ENCODE measurements at places on chromosomes 5 and 9.

DNA sequence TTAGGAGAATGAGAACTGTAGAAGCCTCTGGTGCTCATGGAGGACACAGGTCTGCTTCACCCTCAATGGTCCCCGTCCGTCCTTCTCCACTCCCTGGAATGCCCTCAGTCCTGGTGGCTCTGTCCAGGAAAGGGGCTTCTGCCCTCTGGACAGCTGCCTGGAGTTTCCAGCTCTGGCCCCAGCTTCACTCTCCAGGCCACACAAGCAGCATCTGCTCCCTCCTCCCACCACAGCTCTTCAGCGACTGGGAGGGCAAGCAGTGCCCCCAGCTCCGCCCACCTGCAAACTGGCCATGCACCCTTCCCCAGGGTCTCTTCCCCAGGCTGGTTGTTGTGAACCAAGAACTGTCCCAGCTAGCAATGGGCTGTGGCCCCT lies 4.7 kb downstream of the SARDH start:
- no peak for DNase-seq

GRCh38 chr5:96111080-96111756 lies 149.6 kb upstream of the ELL2 start:
- no peak for DNase-seq

DNA sequence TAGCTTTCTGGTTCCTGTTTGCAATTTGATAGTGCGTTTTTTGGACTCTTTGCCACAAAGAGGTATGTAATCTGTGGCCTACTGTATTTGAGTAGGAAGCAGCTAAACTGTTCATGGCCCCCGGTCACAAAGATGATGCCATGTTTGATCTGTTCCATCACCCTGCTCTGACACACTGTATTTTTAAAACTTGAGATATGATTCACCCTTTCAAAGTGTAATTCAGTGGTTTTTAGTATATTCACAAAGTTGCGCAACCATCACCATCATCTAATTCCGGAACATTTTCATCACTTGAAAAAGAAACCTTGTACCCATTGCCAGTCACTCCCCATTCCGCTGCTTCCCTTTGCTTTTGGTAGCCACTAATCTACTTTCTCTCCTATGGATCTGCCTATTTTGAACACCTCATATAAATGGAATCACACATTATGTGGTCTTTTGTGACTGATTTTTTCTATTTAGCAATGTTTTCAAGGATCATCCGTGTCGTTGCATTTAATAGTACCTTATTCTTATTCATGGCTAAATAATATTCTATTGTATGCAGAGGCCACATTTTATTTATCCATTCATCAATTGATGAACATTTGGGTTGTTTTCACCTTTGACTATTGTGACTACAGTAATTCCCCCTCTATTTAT lies 141.6 kb downstream of the NR3C1 start:
- no peak for DNase-seq

DNA sequence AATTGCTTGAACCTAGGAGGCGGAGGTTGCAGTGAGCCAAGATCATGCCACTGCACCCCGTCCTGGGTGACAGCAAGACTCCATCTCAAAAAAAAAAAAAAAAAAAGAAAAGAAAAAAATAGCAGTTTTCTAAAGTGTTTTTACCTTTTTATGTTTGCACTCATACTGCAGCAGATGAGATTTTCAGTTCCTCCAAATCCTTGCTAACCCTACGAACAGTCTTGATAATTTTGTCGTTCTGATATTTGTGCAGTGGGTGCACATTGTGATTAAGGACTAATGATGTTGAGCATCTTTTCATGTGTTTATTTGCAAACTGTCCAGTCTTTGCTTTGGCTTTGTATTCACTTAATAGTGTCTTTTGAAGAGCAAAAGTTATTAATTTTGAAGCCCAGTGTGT lies 42.9 kb downstream of the ZCCHC7 start:
- no peak for DNase-seq

GRCh38 chr5:165881259-165881658 lies 2375.8 kb downstream of the MAT2B start:
- DNase-seq: no peak

Data from nucleus accumbens (tissue), 56 donors.